Prostate gland (tissue), 2 donors: ENCODE measurements at places on chromosomes 16 and 17. TPM values are rescaled to one million over a fixed set of nuclear protein-coding genes. Genes with fewer than 3 reads are reported as not detected.

DNA sequence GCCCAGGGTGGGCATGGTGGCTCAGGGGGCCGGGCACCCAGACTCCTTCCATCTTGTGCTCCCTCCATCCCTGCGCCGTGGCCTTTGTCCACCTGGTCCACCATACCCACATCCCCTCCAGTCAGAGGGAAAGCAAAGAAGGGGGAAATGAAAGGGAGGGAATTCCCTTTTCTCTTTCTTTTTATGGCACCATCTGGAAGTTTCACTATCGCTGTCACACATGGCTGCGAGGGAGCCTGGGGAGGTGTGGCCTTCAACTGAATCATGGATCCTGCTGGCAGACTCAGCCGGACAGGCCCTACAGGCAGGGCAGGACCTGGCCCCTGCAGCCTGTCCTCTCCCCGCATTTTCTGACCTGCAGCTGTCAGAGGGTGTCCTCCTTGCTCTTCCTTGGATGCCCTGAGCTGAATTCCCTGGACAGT is 6.2 kb downstream of the SLC12A3 start:
- DNase-seq, result peak; percentile 41

DNA sequence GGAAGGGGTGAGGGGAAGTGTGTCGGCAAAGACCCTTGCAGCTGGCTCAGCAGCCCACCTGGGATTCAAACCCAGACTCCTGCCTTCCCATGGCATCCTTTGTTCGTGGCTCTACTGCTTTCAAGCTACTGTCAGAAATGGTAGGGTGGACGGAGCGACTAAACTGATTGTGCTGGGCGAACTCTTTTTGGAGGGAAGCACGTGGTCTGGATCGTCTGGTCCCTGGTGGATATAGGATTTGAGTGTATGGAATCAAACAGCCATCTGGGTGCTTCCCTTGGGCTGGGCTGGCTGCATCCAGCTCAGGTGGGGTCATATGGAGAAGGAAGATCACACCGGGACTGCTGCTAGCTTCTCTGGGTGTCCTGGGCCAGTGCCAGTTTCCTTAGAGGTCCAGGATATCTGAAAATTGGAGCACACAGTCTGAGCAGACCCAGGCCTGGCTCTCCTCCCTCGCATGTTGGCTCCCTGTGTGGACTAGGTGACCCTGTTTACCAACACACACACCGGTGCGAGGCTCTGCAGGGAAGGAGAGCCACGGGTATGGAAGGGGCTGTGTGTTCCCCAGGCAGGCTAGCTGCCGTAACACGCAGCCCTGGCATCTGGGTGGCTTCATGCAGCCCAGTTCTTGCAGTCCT is 8.6 kb downstream of the CMIP start:
- no peak for DNase-seq

GRCh38 chr17:73371285-73371684 is 59.5 kb upstream of the CDC42EP4 start:
- DNase-seq, result no peak

GRCh38 chr16:88613293-88613692 is 25.1 kb upstream of the IL17C start:
- no peak for DNase-seq

GRCh38 chr17:33112763-33113162 is 121.1 kb downstream of the SPACA3 start:
- no peak for DNase-seq

DNA sequence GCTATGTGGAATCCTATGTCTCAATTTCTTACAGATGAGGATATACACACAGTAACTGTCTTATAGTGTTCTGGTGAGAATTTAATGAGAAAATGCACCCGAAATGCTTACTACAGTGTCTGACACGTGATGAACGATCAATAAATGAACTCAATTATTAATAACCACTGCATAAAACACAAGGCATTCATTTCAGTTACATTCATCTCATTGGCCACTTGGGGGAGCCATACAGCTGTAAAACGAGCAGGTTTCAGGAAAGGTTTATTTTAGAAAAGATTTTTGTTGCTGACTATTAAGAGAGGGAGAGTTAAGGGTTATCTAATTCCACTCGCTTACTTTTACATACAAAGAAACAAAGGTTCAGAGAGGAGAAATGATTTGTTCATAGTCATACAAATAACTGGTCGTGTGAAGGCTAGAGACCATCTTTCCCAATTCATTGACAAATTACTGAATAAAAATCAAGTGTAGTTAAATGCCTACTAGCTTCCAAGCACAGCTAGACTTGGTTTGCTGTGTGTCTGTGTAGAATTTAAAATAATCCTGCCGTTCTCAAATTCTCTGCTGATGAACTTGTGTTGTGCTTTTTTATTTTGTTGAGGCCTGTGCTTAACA is 160.1 kb downstream of the MAP2K4 start:
- DNase-seq, result peak; percentile 30

CPNE7 gene
- 8.9 TPM for total RNA-seq

KCNJ12 gene
- total RNA-seq, result 3.8 TPM
